ENCODE measurements at places on chromosomes 6 and 20.

DNA sequence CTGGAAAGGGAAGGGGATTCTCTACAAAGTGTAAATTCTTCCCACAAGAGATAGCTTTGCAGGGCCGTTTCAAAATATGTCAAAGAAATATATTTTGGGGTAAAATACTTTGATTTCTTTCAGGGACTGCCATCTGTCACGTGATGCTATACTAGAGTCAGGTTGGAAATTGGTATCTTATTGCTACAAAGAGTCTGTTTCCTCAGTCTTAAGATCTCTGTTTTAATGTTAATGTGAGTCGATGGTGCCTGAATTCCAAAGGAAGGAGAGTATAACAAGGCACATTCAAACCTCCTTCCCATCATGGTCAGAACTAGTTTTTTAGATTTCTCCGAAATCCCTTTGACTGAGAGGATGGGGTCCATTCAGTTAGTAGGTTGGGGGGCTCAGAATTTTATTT is 36.3 kb upstream of the PDE7B start:
- DNase-seq = no peak

DNA sequence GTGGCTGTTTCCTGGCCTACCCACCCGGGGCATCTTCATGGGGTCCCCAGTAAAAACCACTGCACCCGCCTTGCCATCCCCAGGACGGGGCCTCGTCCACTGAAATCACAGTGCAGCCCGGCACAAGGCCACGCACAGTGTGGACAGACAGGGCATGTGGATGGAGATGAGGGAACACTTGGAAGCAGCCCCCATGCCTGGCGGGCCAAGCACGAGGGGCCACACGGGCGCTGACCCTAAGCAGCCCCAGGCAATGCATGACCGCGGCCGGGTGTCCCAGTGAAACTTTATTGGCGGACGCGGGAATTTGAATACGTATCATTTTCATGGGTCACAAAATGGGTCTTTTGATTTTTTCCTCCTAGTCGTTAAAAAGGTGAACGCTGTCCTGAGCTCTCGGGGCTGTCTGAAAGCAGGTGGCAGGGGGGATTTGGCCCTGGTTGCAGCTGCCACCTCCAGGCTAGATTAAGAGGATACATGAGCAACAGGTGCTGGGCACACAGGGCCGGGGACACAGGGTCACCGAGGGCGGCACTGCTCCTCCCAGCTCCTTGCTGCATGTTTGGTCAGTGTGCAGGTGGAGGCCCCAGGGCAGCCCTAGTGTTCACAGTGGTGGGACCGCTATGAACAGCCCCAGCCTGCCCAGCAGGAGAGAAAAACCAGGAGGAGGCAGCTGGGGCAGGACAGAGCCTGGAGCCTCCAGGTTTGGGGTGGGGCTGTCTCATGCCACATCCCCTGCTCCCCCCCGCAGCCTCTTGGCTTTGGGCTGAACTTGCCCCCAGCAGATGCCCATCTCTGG is 74.9 kb upstream of the SLCO4A1 start:
- DNase-seq = no peak

DNA sequence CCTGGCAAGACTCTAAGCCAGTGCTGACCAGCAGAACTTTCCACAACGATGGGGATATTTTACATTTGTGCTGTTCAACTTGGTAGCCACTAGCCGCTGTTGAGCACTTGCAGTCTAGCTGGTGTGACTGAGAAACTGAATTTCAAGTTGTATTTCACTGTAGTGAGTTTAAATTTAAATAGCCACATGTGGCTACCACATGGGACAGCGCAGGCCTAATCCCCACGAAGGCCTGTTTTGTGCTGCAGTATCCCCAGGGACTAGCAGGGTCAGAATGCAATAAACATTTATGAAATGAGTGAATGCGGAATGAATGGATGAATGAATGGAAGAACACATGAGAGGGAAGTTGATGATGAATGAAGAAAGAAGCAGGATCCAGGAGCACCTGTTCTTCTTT is 115.8 kb downstream of the TRERF1 start:
- no peak for DNase-seq

- DNase-seq = no peak
Measured at GRCh38 chr6:79821859-79822258, 125.5 kb downstream of the ELOVL4 start.

DNA sequence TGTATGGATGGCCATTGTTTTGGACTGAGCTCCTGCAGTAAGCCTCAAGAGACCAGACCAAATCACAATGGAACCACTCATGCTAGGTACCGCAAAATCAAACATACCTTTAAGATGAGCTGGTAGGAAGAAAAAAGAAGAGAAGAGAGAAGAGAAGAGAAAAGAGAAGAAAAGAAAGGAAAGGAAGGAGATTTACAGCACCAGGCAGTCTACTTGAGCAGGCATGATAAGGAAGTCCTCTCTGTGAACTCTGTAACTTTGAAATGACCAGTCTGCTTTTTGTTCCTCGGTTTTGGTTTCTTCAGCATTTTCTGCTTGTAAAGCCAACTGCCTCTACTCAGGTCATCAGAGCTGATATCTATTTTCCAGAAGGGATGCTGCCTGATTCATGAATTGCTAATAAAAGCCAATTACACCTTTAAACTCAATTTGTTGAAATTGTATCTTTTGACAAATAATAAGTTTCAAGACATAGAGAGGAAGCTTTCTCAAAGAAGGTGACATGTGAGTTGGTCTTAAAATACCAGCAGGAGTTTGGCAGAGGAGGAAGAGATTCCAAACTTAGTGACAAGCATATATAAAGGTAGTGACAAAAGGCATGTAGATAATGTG is 134.3 kb downstream of the UNC5CL start:
- DNase-seq = no peak

GRCh38 chr20:57509665-57510237 is 15.2 kb downstream of the CTCFL start:
- DNase-seq = no peak

DNA sequence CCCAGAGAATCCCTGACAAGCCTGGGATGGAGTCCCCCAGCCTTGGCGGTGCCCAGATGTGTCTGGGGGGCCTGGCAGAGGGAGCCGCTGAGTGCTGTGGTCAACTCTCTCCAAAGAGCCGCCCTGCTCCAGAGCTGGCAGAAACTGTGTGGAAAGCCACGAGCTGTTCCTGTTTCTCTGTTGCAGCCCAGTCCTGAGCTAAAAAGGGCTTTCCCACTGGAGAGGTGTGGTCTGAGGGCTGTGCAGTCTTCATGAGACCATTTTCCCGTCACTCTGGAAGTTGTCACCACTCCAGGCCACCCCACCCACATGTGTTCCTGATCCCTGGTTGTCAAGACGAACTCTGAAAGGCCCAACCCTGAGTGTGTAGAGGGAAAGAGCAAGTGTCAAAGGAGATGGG is 99.7 kb upstream of the KCNK16 start:
- no peak for DNase-seq

DNA sequence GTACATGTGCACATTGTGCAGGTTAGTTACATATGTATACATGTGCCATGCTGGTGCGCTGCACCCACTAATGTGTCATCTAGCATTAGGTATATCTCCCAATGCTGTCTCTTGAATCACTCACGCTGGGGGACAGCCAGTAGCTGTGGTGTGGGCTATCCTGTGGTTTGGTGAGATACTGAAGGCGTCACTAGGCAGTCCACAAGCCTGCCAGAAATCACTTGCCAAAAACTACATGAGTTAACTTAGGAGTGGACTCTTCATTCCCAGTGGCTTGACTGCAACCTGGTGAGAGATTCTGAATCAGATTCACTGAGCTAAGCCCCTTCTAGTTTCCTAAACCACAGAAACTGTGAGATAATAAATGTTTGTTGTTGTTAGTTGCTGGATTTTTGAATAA is 191.3 kb downstream of the TSHZ2 start:
- DNase-seq = no peak

GRCh38 chr6:19665613-19665909 is 171.6 kb upstream of the ID4 start:
- DNase-seq = no peak

- DNase-seq = peak; percentile 23
Measured at GRCh38 chr20:64101731-64102621, 5.4 kb downstream of the NPBWR2 start.

GRCh38 chr6:140567466-140567865 is 1193.0 kb upstream of the CITED2 start:
- no peak for DNase-seq

- DNase-seq = no peak
Measured at GRCh38 chr6:137415127-137415833, 78.9 kb downstream of the OLIG3 start.

DNA sequence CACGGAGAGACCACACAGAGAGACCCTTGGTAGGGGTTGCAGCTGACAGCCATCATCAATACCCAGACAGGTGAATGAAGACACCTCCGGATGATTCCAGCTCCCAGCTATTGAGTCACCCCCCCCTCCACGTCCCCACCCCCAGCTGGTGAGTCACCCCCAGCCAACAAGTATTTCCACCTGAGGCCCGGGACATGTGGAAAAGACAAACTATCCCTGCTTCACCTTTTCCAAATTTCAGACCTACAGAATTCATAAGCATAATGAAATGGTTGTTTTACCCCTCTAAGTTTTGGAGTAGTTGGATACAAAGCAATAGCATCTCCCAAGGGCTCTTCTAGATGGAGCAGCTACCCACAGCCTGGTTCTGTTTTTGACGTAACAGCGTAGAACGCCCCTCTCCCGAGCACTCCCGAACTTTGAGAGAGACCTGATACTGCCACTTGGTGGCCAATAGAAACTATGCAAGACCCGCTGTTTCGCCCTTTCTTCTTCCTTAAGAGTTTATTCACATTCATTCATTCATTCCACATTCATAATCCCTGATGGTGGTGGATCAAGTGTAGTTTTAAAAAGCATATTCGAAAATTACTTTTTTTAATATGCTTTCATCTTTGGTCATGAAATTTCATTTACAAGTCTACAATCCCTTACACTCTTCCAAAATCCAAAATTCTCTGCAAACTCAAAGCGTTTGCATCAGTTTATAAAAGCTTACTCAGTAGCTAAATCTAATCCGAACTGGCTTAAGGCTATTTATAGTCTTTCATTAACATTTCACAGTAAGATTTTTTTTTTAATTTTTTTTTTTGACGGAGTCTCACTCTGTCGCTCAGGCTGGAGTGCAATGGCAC is 15.1 kb upstream of the PPP1R16B start:
- DNase-seq = no peak

- no peak for DNase-seq
Measured at GRCh38 chr20:19777981-19778380, 19.9 kb downstream of the RIN2 start.

- no peak for DNase-seq
Measured at GRCh38 chr20:17849901-17850683, 118.5 kb downstream of the SNX5 start.

GRCh38 chr6:19694697-19695096 is 142.5 kb upstream of the ID4 start:
- DNase-seq = no peak

DNA sequence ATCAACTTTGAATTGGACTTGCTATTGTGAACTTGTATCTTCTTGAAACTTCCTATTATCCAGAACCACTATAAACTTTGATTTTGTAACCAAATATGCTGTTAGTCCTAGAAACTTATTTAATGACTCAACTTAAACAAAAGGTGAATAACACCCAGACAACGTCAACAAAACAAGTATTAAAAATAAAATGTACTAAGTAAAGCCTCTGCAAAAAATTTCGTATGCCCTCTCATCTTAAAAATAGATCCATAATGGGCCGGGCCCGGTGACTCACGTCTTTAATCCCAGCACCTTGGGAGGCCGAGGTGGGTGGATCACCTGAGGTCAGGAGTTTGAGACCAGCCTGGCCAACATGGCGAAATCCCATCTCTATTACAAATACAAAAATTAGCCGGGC is 401.7 kb downstream of the ESR1 start:
- no peak for DNase-seq

DNA sequence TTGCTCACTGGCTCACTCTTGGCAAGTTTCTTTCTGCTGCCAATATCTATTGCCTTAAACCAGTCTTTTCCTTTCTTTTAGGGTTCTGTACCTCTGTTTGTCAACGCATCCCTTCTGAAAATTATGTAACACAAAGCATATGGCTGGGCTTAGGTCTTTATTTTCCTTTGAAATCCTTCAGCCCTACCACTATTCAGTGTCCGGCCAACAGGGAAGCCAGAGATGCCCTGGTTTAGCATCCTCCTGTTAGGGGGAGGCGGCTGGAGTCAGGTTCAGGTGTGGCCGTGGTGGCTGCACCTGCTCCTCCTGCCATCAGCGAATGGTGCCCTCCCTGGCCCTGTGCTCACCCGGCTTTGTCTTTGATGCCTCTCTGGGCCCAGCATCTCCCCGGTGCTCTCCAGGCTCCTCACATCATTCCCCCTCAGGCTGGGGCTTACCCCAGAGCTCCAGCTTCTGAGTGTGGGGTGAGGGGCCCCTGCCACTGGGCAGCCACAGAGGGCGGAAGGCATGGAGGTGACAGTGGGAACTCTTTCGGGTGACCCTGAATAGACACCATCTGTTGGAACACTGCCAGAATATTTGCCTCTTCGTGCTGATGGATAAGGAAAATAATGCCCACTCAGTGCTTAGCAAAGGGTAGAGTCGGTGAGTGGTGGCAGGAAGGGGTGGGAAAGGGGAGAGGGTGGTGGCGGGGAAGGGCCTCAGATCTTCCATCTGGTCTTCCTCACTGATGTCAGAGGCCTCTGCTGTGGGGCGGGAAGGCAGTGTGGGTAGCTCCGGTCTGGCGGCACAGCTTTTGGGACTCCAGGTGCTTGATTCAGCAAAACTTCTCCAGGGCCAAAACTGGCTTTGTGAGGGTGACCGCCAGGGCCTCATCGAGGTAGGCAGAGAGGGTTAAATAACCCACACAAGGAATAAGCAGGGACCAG is 97.2 kb downstream of the DACT2 start:
- no peak for DNase-seq

GRCh38 chr6:147000545-147001488 is 203.4 kb upstream of the STXBP5 start:
- DNase-seq = no peak

DNA sequence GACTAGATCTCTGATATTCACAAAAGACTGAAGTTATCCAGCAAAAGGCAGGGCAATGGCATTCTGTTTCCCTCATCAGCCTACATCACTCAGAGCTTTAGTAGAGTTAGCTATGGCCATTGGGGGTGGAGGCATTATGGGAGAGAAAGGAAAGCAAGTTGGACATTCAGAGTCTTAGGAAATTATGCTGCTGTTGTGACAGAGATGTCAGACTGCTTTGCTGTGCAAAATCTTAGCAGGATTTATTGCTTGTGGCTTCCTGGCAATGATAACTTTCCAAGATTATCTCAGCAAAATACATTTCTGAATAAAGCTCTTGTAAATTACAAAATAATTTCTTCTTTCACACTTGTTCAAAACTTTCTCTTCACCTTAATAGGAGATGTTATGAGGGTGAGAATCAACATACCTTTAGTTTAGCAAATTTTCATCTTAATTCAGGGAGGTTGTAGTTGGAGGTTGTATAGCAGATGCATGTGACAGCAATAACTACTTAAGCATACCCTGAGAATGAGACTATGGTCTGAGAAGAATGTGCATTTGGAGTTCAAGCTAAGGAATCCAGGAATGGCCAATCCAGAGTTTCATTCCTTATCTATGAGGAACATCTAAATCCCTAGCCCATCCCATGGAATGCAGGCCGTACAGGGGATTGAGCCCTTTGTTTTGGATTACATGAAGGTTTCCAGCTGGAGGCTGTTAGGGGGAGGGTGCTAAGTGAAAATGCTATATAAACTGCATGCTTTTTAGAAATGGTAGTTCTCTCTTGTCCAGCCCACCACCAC is 179.8 kb downstream of the HAO1 start:
- DNase-seq = no peak
